ENCODE measurements at places on chromosomes 7 and 10.
A peak's percentile ranks its signal among the peaks of the same experiment; 100 is the strongest.

GRCh38 chr10:13371897-13372470 lies 23.9 kb upstream of the SEPHS1 start:
- peak; percentile 62 for DNase-seq

DNA sequence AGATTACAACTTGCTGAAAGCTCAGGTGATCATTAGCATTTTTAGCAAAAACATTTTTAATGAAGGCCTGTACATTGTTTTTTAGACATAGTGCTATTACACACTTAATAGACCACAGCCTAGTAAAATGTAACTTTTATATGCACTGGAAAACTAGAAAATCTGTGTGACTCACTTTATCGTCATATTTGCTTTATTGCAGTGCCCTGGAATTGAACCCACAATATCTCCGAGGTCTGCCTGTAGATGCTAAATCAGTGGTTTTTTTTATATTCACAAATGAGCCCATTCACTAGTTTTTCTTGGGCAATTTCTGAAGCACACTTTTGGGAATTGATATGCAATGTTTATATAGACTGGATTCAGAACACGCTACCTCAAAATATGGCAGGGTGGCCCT lies 105.1 kb downstream of the PTPRN2 start:
- DNase-seq: no peak

- DNase-seq: no peak
Observed at GRCh38 chr7:134789967-134790685, 10.7 kb downstream of the CALD1 start.

DNA sequence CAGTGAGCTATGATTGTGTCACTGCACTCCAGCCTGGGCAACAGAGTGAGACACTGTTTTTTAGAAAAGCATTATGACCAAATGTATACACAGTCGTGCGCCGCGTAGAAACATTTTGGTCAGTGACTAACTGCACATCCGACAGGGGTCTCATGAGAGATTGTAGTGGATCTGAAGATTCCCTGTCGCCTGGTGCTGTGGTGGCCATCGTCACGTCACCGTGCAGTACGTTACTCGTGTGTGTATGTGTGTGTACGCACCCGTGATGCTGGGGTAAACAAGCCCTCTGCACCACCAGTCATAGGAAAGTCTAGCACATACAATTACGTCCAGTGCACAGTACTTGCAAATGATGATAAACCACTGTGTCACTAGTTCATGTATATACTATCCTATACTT lies 109.4 kb downstream of the ELFN1 start:
- DNase-seq: no peak

GRCh38 chr7:117020591-117020973 lies 67.3 kb downstream of the ST7 start:
- DNase-seq: no peak

DNA sequence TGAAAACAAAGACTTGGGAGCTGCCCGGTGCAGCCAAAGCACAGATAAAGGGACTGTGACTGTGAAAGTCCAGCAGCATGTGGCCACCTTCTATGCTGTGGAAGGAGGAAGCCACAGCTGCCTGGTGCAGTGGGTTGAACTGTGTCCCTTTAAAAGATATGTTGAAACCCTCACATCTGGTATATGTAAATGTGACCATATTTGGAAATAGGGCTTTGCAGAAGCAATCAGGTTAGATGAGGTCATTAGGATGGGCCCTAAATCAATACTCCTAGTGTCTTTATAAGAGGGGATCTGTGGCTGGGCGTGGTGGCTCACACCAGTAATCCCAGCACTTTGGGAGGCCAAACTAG lies 136.9 kb downstream of the GLI3 start:
- DNase-seq: no peak

DNA sequence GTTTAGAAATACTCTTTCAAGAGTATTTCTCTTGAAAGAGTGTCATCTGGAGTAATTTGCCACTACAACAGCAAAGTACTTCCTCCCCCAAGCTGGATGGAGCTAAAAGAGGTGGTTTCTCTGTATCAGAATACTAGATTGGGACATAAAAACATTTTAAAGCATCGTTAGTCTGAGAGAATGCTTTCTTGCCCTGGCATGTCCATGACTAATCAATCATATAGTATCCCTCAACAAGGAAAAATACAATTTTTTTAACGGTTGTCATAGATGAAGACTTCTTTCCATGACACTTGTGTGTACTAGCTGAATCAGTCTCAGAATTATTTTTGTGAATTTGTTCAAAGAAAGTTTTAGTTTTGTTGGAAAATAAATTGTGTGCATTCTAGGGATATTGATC lies 237.9 kb downstream of the NEBL start:
- no peak for DNase-seq

- no peak for DNase-seq
Observed at GRCh38 chr7:14690075-14690474, 212.5 kb downstream of the DGKB start.

DNA sequence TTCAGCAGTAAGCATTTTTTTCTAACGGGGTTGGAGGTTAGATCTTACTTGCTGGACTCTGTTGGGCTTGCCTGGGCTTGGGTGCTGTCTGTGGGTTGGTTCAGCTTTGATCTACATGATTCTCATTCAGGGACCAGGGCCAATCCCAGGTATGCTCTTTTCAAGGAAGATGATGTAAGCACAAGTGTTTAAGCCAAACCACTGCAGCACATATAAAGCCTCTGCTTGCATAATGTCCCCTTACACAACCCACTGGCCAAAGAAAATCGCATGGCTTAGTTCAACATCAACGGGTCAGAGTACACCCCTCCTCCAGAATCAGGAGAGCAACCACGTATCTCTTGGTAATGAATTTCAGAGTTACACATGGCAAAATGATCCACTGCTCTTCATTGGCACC lies 83.9 kb downstream of the DNAJB9 start:
- DNase-seq: no peak

- DNase-seq: no peak
Observed at GRCh38 chr7:77799078-77799964, 748 bp downstream of the PHTF2 start.

DNA sequence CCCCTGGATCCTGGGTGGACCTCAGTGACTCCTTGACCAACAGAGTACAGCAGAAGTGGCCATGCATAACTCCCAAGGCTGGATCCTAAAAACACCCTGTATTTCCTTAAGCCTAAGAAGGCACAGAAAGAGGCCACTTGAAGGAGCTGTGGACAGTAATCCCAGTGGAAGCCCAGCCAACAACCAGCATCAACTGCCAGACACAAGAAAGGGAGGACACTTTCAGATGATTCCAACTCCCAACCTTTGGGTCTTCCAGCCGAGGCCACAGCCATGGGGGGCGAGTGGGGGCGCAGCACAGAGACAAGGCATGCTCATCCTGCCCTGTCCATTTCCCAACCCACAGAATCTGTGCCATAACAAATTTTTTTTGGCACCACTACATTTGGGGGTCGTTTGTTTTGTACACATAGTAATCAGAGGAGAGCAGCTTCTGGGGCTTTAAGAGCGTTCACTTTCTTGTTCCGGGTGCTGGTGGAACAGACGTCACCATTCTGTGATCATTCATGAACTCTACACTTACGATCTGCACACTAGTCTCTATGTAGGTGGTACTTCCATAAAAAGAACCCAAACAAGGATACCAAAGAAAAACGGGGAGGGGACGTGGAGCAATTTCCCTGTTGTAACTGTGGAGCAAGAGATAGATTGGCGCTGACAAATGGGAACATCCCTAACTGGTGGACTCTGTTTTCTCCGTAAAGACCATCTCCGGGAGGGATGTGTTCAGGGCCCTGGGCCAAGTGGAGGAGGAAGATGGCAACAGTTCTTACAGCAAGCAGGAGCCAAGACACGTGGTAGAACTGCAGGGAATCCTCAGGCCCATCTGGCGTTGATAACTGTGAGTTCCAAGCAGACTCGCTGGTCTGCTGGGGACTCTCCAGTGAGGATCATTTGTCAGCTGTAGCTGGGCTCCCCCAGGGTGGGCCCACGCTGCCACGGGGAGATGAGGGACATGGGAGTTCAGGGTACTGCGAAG lies 6.0 kb upstream of the SLC29A3 start:
- DNase-seq: no peak

- DNase-seq: no peak
Observed at GRCh38 chr7:101362334-101363195, at the start of gene COL26A1. COL26A1 (plus strand) TSS chr7:101362875; CDS start chr7:101363033, 158 bp downstream.

- no peak for DNase-seq
Observed at GRCh38 chr7:142894985-142895593, 9.5 kb upstream of the TRPV6 start.

DNA sequence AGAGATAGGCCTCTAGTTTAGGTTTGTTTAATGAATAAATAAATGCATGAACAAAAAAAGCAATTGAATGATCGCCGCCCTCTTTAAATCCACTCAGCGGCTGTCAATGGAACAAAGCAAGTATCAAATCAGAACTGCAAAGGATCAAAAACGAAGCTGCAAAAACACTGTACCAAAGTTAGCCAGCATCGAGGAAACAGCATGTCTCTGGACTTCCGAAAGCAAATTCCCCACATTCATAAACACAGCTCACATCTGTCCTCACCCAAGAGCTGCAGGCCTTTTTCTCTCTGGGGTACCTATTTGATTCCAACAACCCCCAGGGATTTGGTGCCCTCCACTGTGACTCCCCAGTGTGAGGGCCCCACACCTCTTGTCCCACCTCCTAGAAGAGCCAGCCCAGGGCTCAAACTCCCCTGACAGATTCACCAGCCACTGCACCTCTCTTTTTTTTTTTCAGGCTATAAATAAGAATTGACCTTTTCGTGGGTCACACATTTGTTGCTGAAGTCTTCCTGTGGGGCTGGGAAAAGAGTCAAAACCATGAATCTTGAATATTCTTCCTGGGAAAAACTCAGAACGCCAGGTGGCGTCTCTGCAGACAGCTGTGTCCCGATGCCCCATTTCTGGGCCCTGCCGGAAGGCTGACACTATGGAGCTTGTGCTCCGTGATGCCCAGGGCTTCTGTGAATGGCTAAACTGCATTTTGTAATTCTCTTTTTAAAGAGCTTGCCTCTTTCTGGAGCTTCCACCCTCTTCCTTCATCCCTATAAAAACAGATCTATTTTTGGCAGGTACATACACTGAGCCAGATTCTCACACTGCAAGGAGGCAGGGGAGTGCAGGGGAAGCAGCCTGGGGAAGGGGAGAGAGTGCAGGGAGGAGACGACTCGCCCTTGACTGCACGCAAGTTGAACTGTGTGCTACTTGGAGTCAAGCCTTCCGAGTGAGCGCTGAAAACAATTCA lies 51.7 kb downstream of the HSPA12A start:
- DNase-seq: no peak

- DNase-seq: no peak
Observed at GRCh38 chr7:116527521-116527920, 2.7 kb downstream of the CAV1 start.

GRCh38 chr7:121992068-121992467 lies 119.1 kb downstream of the PTPRZ1 start:
- DNase-seq: no peak

- DNase-seq: no peak
Observed at GRCh38 chr7:71659622-71660021, 527.7 kb downstream of the GALNT17 start.

DNA sequence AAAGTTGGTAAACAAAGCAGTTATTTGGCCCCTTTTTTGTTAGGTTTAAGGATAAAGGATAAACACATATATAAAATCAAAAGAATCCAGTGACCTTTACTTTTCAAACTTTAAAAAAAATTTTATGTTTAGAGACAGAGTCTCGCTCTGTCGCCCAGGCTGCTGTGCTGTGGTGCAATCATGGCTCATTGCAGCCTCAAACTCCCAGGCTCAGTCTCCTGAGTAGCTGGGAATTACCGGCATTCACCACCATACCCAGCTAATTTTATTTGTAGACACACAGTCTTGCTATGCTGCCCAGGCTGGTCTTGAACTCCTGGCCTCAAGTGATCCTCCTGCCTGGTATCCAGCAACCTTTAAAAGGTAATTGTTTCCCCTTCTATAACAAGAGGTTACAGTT lies 31.3 kb downstream of the GNA12 start:
- no peak for DNase-seq

GRCh38 chr7:38222481-38223096 lies 44.5 kb downstream of the STARD3NL start:
- peak; percentile 74 for DNase-seq

GRCh38 chr7:80775482-80775881 lies 137.0 kb downstream of the CD36 start:
- no peak for DNase-seq

DNA sequence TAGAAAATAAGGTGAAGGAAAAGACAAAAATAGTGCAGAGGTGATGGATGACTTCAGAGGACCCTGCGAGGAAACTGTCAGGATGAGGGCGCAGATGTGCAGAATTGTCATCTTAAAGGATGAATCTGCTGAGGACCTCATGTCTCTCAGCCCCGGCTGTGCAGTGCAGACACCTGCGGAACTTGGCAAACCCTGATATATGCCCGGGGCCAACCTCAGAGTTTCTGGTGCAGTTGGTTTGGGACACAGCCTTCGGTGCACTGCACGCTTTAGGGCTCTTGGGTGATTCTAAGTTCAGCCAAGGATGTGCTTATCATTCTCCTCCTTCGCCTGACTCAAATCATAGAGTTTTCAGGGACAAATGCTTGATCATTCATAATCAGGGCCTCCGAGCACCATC lies 310.1 kb downstream of the TCERG1L start:
- DNase-seq: no peak

GRCh38 chr10:14396411-14397048 lies 65.8 kb upstream of the FRMD4A start:
- no peak for DNase-seq

DNA sequence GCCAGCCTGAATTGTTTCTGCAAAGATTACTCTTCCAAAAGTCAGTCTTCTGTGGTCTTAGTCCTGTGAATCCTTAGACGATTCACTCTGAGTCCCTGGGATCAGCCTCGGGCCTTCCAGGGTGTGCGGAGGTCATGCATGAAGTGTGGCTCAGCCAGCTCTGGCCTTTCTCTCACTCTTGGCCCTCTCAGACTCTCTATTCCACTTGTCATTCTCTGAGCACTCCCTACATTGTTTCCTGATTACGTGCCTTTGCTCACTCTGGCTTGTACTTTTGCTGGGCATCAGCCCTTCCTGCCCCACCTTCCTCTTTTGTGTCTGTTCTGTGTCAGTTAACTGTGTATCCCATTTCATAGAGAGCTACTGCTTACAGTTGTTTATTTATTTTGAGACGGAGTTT lies 36.0 kb downstream of the CCNY start:
- DNase-seq: no peak

GRCh38 chr10:130606001-130606405 lies 469.8 kb downstream of the GLRX3 start:
- no peak for DNase-seq

DNA sequence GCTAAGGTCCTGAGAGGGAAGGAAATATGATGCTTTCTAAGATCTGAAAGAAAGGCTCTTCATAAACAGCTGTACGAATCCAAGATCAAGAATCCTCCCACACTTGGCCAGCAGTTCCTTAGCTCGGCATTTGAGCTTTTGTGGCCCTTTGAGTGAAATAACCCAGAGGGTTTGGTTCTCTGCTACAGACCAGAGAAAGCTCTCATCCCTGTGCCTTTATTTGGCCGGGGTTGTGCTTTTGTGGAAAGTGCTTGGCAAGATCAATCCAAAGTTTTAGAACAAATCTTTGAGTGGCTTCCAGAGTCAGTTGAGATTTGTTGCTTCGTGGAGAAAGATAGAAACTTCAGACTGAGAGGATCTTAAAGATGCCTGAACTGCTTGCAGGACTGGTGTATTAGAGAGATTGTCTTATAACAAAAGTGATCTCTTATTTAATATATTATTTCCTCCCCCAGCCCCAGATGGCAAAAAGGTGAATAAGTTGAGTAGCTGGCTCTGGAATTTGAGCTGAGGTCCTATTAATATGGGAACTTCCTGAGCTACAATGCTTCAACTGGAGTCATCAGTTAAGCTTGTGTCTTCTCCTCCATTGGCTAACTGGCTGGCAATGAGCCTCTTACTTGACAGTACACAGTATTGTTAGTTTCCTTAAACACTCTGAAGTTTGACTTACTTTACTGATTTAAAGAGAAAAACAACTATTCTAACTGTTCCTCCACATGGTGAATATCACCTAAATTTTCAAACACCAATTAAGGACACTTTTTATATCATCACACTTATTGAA lies 687.3 kb downstream of the MAGI2 start:
- DNase-seq: no peak

Measured in hematopoietic multipotent progenitor cell treated with erythropoietin and hydrocortisone succinate and interleukin-3 and kit ligand, for 15 days (in vitro differentiated cells).